ENCODE measurements at places on chromosomes 4 and X. TPM values are rescaled to one million over a fixed set of nuclear protein-coding genes. Genes with fewer than 3 reads are reported as not detected.

The SLC4A4 gene
- 0.26 TPM for total RNA-seq

The GNPDA2 gene
- total RNA-seq, result 17.9 TPM

The SPANXA2 gene
- not detected for total RNA-seq

DNA sequence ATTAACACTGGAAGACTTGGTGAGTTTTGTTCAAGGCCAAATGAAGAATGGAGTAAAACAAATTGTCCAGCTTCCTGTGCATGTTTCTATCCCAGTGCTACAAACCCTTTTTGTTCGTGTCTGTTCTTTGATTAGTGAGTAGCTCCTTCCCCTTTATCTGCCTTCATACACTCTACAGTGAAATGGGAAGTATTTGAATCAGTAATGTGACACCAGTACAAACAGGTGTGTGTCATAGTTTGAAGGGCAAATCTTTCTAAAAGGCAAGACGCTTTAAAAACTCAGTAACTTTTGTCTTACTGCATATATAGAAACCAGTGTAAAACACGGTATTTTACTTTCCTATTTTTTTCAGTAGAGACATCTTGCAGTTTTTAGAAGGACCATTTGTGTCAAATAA is 5.9 kb downstream of the ARHGEF38 start:
- no peak overlapping the region for H3K27ac ChIP-seq
- no peak overlapping the region for H3K4me3 ChIP-seq
- H3K27me3 ChIP-seq, result no peaks in the 10 kb centered on the region
- no peaks in the 10 kb centered on the region for H3K36me3 ChIP-seq

DNA sequence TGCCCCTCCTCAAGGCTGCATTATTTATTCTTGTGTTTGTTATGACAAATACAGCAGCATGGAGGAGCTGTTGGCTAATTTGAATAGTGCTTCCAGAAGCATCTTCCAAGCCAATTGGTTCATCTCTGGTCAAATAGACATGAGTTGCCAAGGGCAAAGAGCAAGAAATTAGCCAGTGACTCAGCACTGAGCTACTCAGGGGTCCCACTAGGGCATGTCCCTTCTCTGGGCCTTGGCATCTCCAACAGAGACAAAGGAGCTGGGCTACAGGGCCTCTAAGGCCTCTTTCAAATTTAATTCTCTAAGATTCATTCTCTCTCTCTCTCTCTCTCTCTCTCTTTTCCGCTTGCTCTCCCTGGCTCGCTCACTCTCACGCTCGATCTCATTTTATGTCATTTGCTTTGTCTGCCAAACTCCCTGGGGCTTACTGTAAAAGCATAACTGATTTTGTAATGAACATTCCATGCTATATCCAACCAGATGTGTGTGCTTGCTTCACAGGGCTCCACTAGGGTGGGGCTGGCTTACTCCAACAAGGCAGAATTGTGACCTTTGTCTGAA is 86.7 kb upstream of the MAGEA4 start:
- H3K27ac ChIP-seq, result no peak overlapping the region
- no peak for DNase-seq
- H3K27me3 ChIP-seq, result no peaks in the 10 kb centered on the region
- no peak overlapping the region for H3K4me3 ChIP-seq
- no peaks in the 10 kb centered on the region for H3K36me3 ChIP-seq

Data from Panc1 (cell line).